ENCODE measurements at places on chromosomes 13 and 19.

GRCh38 chr13:28268800-28269223 lies 130.5 kb downstream of the PAN3 start:
- DNase-seq: no peak

GRCh38 chr13:97274829-97275649 lies 52.9 kb downstream of the MBNL2 start:
- DNase-seq: no peak

- no peak for DNase-seq
Measured at GRCh38 chr13:72514146-72514545, 213.3 kb downstream of the MZT1 start.

DNA sequence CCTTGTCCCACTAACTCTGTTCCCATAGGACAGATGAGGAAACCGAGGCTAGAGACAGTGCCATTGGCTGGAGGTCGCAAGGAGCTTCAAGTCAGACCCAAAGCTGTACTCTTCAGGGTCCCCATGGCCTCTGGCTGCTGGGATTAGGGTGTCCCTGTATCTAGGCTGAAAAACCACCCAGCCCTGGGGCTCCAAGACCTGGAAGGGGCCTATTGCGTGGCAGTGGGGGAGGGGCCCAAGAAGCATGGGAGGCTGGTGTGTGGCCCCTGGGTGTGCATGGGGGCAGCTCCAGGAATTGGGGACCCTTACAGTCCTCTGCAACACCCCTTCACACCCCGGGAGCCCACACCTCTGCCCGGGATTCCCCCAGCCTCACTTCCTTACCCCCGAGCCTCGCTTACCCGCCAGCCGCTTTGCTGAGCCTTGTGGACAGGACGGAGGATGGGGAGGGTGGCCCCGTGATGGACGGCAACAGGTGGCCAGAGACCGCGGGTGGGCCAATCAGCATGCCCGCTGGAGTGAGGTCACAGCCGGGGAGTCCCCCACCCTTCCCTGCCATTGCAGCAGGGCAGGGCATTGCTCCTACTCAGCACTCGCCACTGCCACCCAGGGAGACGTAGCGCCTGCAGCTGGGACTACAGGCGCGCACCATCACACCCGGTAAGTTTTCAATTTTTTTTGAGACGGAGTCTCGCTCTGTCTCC lies at the start of gene JSRP1:
Gene JSRP1, minus strand, starts transcription at position 436 of the 704 bp plus-strand sequence. CDS start 1,103 bp downstream, outside the sequence.
- DNase-seq: no peak

DNA sequence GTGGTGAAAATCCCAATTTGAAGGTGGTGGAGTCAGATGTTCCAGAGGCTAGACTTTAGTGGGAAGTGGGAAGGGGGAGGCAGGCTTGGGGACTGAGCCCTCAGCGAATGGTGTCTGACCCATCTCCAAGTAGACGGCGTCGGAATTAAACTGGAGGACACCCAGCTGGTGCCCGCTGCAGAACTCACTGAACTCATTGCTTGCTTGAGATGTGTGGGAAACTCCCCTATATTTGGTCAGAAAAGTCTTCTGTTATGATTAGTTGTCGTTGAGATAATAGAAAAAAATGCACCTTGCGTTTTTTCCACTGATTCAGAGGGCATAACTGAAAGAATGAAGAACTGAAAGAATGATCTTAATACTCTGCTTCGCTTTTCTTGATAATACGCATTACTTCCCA lies 871 bp upstream of the ZNF583 start:
- no peak for DNase-seq

- DNase-seq: no peak
Measured at GRCh38 chr19:7393939-7394730, 45.4 kb downstream of the ARHGEF18 start.

GRCh38 chr13:80083853-80084676 lies 256.9 kb downstream of the SPRY2 start:
- no peak for DNase-seq

- DNase-seq: no peak
Measured at GRCh38 chr19:48945415-48945814, 9.3 kb upstream of the BAX start.

GRCh38 chr19:262125-262524 lies 29.1 kb downstream of the PLPP2 start:
- DNase-seq: no peak

DNA sequence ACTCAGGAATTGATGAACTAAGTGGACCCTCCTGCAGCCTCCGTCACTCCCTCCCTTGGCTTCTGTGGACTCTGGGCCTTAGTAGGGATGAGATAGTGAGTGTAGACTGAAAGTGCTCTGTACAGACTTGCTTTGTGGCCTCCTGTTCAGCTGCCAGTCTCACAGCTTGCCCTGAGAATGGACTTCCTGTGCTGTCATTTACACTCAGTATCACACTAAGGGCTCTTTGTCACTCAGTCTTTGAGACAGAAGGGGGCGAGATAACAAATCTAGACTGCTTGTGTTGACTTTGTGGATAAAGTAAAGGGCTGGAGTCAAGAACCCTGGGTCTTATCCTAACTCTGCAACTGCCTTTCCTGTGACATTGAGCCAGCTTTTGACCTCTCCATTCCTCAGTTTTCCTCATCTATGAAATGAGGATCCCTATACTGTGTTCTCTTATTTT lies 21.0 kb upstream of the SPRY2 start:
- DNase-seq: no peak

GRCh38 chr13:95136638-95137037 lies 164.6 kb downstream of the ABCC4 start:
- no peak for DNase-seq

DNA sequence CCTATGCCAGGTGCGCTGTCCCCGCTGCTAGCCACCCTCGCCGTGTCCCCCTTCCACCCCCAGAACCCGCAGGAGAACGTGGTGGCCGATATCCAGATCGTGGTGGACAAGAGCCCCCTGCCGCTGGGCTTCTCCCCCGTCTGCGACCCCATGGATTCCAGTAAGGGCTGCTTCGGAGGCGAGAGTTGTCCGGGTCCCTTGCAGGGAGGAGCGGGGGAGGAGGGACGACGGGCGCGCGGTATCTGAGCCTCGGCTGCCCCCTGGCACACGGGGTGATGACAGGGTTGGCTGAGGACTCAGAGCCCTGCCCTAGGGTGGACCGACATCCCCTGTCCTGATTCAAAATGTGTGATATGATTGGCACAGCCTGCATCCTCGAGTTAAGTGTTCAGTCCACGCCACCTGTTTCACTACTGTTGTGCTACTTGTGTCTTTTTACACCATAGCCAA lies 653 bp downstream of the MVB12A start:
- peak; percentile 30 for DNase-seq

DNA sequence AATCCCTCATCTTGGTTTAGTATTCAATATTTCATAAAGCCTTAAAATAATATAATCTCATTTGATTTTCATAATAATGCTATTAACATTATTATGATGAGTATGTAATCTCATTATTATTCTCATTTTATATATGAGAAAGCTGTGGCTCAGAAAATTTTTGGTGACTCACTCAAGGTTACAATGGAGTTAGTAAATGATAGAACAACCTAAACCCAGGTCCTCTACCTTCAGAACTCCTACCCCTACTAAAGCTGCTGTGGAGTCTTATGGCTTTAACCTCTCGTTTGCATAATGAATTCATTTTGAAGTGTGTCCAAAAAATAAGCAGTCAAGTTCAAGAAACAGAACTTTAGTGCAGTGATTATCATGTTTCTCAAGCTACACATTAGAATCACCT lies 226.3 kb downstream of the TBC1D4 start:
- no peak for DNase-seq

DNA sequence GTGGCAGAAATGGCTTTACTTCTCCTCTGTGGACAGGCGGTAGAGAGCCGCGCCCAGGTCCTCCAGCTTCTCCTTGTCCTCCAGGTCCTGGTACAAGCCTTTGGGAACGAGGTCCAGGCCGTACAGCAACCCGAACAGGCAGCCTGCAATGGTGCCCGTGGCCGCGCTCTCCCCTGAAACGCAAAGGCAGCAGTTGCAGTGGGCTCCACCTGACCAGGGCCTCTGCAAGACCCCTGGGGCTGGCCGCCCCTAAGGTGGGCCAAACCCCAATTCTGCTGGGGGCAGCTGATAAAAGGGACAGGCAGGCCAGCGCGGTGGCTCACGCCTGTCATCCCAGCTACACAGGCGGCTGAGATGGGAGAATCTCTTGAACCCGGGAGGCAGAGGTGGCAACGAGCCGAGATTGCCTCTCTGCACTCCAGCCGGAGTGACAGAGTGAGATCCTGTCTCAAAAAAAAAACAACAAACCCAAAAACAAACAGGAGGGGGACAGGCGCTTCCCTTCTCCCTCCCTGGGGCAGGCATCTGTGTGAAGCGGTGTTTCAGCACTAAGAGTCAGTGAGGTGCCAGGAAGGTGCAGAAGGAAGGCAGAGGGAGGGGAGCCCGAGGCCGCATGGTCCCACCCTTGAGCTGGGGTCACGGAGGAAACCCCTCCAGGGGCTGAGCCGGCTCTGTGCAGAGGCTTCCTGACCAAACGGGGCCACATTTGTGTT lies 30.3 kb downstream of the ADPRHL1 start:
- no peak for DNase-seq

DNA sequence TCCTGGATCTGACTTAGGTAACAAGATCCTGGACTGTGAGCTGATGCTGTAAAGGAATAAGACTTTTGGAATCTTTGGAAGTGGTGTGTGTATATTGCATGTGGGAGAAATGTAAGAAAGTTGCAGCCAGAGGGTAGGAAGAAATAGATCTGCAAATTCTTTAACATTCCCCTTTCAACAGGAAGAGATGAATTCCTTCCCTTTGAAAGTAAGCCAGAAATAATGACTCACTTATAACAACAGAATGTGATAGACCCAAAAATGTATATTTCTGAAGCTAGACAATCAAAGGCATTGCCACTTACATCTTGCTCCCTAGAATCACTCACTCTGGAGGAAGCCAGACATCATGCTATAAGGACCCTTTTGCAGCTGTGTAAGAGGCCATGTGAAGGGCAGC lies 9.8 kb upstream of the SIAH3 start:
- no peak for DNase-seq

DNA sequence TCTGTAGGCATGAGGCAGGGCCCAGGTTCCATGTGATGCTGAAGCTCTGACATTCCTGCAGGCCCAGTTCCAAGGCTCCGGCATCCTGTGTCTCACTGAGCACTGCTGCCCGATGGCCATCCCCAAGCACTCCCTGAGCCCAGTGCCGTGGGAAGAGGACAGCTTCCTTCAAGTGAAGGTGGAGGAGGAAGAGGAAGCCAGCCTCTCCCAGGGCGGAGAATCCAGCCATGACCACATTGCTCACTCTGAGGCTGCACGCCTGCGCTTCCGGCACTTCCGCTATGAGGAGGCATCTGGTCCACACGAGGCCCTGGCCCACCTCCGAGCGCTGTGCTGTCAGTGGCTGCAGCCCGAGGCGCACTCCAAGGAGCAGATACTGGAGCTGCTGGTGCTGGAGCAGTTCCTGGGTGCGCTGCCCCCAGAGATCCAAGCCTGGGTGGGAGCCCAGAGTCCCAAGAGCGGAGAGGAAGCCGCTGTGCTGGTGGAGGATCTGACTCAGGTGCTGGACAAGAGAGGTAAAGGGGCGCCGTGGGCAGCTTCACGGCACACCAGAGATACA lies 8.0 kb downstream of the ZSCAN22 start:
- no peak for DNase-seq

DNA sequence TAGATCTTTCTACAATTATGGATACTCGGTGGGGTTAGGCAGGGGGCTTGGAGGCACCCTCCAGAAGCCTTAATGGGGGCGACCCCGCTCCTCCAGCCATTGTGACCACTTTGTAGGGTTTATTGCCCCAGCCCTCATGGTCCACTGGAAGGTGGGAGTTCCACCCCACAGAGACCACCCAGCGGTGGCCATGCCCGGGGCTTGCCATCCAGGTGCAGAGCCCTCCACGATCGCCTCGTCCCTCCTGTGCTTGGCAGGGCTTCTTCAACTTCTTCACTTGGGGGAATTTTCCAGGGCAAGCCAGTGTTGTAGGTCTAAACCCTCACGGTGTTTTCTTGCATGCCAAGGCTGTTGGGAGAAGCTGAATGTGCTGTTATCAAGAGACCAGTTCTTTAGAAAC lies 16.1 kb downstream of the ZNF536 start:
- DNase-seq: no peak

DNA sequence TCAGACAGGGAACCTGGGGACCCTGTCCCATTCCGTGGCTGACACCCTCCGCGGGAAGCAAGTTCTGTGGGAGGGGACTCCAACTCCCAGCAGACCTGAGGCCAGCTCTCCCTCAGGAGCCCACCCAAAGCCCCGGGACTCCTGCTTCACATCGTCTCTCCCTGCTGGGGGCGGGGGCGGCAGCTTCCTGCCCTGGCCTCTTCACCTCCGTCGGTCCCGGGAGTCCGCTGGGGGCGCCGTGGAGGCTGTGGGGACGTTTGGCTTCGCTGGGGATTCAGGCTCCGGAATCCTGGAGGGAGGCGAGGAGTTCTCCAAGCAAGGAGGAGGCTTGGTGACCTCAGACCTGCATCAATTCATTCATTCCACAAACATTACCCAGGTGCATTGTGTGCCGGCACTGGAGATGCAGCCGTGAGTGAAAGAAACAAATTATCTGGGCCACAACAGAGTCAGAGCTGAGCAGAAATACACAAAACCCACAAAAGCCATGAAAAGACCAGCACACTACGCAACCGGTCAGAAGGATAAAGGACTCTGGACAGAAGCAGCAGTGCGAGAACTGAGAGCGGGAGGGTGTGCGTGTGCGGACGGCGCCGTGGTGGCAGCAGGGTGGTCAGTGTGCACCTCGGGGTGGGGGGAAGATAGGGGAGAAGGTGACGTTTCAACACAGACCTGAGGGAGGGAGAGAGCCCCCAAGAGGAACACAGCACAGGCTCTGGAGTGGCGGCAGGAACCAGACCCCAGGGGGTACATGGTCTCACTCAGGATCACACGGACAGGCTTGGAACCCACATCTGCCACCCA lies 19.0 kb downstream of the EPS8L1 start:
- no peak for DNase-seq

DNA sequence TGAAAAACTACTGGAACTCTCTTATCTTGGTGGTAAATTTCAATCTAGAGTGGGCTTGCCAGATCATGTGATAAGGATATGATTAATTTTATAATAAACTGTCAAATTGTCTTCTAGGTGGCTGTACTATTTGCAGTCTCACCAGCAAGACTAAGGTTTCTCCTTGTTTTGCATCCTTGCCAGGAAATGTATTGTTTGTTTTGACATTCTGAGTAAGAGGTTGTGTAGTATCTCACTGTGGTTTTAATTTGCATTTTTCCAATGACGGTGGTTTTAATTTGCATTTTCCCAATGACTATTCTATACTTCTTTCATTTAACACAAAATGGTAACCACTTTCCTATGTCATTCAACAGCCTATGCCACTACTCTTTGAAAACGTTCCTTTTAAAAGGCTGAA lies 2.0 kb downstream of the CAB39L start:
- DNase-seq: no peak

GRCh38 chr19:10815007-10815536 lies 20.9 kb downstream of the TMED1 start:
- no peak for DNase-seq

GRCh38 chr13:109345433-109345941 lies 440.9 kb downstream of the IRS2 start:
- DNase-seq: no peak

Measured in activated CD8-positive, alpha-beta memory T cell treated with anti-CD3 and anti-CD28 coated beads, Interleukin-2, amount 50 U/mL, for 4 hours (primary cell).